ENCODE measurements at places on chromosomes 12 and 14. TPM values are rescaled to one million over a fixed set of nuclear protein-coding genes. Genes with fewer than 3 reads are reported as not detected.
A peak's percentile ranks its signal among the peaks of the same experiment; 100 is the strongest.

Gene STAT2
- 47.9 TPM for total RNA-seq

Gene SLC10A1
- not detected for total RNA-seq

DNA sequence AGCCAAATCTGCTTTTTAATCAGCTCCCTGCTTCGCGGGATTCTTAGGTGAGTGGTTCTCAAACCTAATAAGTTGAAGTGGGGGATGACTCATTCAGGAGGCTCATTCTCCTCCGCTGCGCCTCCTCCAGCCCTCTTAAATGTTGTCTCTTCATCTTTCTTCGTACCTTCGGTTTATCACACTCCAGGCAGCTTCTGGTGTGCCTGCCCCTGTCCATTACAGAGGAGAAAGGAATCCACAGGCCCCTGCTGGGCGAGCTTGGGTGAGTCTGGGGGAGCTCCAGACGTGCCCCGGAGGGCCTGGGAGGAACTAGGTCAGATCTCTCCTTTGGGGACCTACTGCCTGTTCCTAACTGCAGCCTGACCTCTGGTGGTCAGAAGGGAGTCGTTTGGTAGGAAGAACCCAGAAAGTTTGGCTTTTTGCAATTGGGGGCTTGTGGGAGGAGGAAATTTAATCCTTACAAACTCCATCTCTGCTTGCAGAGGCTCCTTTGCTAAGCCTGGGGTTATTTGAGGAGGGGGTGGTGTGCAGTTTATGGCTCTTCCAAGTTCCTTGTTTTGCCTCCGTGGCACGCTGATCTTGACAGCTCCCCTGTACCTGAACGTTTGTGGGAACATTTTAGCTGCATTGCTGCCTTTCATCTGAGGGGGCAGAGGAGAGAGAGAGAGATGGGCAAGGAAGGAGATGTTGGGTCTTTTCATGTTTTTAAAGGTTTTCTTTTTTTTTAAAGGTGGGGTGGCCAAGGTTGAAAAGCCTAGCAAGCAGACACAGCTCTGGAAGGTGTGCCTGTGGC, 84.1 kb upstream of the GNG2 start:
- DNase-seq: peak; percentile 63

Gene FAM222A
- total RNA-seq: under 0.01 TPM

DNA sequence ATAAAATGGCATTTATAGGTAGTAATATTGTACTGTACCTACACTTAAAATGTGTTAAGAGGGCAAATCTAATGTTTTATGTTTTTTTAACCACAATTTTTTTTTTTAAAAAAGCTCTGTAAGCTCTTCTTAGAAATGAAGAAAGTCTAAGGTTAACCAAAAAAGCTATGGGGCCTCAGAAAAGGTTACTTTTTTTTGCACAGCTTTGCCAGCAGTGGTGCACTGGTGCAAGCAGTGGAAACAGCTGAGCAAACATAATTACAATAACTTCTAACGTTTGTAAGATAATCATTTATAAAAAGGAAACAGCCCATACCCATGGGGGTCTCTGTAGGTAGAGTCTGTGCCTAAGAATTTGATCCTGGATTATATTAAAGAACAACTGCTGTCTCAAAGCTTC, 85.1 kb upstream of the NID2 start:
- no peak for DNase-seq

All from bronchial epithelial cell (primary cell).